ENCODE measurements at places on chromosomes 1 and 21. TPM values are rescaled to one million over a fixed set of nuclear protein-coding genes. Genes with fewer than 3 reads are reported as not detected.
A peak's percentile ranks its signal among the peaks of the same experiment; 100 is the strongest.

GRCh38 chr1:30743584-30744059, 14.0 kb downstream of the LAPTM5 start:
- no peak for DNase-seq

- DNase-seq = peak; percentile 67
Measured at GRCh38 chr1:94326329-94326728, 88.9 kb upstream of the ARHGAP29 start.

GRCh38 chr1:76496871-76497270, 370.4 kb upstream of the ST6GALNAC5 start:
- no peak for DNase-seq

DNA sequence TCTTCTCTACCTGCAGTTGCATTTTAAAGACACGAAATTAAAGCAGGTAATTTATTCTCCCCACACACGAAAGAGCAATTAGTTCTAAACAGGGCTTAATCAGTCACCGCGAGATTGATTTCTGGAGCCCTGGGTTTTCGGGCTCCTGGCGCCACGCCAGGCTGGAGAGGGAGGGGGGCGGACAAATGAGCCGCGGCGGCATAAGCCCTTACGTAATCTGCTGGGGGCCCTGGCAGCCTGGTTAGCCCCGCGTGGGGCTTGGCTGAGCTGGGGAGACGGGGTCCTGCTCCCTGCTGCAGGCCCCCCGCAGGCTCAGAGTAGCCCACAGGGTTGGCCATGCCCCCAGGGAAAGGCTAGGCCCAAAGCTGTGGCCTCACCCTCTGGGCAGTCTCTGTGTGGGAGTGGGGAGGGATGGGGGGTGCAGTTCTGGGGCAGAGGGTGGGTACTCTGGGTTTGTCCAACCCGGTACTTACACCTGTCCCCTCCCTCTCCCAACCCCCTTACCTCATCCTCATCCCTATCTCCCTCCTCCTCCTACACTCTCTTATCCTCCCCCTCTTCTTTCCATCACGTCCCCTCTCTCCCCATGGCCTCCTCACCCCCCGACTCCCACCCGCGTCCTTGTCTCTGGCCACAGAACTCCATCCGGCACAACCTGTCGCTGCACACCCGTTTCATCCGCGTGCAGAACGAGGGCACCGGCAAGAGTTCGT, 19.9 kb downstream of the FOXO6 start:
- no peak for DNase-seq

DNA sequence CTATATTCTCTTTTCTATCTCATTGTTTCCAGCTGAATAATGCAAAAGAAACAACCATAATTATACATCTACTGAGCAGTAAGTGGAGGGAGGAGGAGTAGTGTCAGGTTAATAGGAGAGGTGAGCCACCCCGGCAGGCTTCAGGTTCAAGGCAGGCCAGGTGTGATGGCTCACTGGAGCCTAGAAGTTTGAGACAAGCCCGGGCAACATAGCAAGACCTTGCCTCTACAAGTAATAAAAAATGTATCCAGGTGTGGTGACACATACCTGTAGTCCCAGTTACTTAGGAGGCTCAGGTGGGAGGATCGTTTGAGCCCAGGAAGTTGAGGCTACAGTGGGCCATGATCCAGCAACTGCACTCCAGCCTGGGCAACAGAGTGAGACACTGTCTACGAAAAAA, 1.9 kb upstream of the DIP2A start:
- DNase-seq = no peak

DNA sequence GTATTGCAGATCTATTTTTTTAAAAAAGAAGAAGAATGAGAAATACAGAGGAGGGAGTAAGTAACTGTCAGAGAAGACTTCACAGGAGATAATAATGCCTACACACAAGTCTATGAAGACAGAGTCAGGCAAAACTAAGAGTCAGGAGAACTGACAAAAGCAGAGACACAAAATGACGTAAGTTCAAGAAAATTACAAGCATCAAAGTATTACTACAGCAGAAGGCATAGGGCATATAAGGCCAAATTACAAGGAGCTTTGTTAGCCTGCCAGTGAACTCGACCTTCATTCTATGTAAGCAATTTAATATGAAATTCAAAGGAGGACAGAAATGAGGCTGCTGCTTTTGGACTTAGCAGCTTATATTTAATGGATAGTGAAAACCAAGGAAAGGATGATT, 23.7 kb downstream of the FAF1 start:
- no peak for DNase-seq

GRCh38 chr1:186750257-186750656, 70.0 kb upstream of the PTGS2 start:
- DNase-seq = no peak

GRCh38 chr21:41692185-41692565, 74.7 kb downstream of the RIPK4 start:
- DNase-seq = no peak

- peak; percentile 77 for DNase-seq
Measured at GRCh38 chr1:16009030-16009460, 5.0 kb downstream of the SRARP start.

- DNase-seq = peak; percentile 69
Measured at GRCh38 chr1:153404768-153405167, 11.6 kb upstream of the S100A7A start.

DNA sequence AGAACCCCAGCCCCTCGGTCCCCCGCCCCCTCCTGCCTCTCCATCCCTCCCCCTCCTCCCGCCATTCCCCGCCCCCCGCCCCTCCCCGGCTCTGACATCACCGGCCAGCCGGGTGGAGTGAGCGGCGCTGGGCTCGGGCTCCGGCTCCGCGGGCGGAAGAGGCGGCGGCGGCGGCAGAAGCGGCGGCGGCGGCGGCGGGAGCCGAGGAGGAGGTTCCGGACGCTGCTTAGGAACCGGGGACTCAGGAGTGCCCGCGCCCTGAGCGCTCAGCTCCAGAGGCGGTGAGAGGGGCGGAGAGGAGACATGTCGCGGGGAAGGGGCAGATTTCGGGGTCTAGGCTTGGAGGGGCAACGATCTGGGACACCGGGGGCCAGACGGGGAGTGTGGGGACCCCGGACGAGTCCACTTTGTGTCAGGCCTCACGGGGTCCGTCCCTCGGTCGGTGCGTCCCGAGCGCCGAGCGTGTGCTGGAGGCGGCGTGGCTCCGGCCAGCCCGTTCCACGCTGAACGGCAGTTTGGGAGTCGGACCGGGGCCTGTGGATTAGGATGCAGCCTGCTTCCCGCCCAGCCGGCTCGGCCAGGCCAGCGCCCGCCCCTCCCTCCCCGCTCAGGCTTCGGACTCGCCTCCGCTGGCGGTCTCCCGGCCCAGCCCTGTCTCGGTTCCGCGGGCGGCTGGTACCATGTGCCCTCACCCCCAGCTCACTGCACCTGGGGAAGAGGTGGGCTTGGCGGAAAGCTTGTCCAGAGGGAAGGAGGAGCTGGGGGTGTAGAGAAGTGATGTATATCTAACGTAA, at the start of gene PEA15:
Gene PEA15, plus strand, starts transcription at position 143 of the 794 bp plus-strand sequence. CDS start 6,161 bp downstream, outside the sequence.
- peak; percentile 82 for DNase-seq

GRCh38 chr1:153583976-153584375, 18.3 kb upstream of the S100A2 start:
- no peak for DNase-seq

DNA sequence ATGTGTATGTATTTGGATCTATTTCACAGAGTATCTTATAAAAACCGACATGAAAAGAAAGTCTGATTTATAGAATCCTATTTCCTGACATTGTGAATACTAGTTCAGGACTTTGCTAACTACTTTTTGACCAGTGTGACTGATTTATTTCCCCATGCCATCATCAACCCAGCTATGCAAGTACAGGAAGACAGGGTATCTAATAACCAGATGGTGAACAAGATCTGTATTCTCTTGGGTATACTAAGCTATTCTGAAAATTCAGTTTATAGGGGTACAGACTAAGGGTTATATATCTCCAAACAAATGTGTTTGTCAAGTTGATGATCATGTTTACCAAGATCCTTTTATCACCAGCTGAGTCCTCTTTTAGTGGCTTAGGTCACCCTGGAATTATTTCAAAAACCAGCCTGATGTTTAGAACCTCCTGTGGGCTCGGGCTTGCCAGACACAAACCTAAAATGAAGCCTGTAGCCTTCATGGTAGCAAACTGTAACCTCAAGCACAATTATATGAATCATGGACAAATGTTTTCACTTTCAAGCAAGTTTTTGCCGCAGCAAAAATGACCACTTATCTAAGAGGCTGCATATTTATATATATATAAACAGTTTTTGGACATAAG, 185.1 kb downstream of the FGGY start:
- no peak for DNase-seq

- DNase-seq = peak; percentile 46
Measured at GRCh38 chr1:212699104-212699624, 476 bp downstream of the BATF3 start.

DNA sequence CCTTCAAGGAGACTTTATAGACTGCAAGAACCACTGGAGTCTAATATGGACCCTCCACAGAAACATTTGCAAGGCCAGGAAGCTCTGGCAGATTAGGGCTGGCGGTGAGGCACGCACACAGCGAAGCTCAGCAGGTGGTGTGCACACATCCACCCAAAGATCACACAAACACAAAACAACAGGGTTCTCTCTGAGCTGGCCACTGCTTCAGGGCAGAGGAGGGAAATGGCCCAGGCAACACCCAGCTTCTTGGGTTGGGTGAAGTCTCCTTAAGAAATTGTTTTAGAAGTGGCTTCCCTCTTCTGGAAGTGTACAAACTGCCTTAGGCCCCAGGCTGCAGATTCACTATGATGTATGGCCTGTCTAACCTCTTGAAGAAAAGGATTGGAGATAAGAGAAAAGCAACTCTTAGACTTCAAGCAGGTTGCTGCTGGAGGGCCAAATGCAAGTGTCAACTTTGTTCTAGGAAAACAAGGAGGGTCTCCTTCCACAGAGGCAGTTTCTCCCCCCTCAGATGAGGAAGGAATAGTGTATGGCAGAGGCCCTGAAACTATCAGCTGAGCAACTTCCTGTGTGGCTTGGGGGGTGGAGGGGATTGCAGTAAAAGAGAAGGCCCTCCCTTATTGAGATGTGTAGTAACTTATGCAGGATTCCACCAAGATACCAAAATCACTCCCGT, 2.0 kb downstream of the RCSD1 start:
- DNase-seq = no peak

DNA sequence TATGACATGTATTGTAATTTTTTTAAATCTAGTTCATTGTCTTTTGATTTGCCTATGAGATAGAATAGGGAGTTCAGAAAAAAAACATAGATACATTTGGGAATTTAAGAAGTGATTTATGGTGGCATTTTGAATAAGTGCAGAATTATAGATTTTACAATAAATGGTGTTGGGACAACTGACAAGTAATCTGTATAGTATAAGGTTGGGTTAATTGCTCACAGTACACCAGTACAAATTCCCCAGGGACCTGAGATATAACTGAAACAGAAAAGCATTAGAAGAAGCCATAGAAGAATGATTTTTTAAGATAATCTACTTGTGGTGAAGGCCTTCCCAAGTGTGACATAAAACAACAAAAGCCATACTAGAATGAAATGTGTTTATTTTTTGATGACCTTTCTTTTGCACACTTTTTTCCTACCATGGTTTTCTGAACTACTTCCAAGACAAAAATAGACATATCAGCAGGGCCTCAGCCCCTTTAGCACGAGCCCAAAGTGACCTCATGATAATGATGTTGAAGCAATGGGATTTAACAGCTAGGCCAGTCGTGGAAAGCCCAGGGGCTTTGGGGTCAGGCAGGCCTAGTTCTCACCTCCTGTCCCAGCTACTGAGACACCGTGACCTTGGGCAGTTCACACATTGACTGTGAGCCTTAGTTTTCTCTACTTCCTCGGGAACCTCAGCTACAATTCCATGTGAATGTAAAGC, 87.4 kb downstream of the GREM2 start:
- no peak for DNase-seq

DNA sequence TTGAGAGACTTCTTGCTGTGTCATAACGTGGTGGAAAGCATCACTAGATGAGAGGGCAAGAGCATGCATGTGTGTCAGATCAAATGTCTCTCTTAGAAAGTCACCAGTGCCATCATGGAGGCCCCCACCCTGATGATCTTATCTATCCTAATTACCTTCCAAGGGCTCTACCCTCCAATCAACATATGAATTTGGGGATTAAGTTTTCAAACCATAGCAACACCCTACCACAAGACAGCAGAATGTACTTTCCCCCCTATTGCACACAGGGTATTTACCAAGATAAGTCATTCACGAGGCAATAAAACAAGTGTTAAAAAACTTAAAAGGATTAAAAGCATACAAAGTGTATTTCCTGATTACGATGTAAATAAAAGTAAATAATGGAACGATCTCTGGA, 515.6 kb downstream of the LMO4 start:
- DNase-seq = no peak

- no peak for DNase-seq
Measured at GRCh38 chr21:21463456-21463855, 465.2 kb downstream of the NCAM2 start.

DNA sequence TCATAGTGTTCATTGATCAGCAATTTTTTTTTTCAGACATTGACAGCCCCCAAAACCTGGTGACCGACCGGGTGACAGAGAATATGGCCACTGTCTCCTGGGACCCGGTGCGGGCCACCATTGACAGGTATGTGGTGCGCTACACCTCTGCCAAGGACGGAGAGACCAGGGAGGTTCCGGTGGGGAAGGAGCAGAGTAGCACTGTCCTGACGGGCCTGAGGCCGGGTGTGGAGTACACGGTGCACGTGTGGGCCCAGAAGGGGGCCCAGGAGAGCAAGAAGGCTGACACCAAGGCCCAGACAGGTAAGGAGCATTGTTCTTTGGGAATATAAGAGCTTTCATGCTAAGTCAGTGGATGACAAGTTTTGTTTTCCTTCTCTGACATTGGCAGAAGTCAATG, 49.3 kb downstream of the TNN start:
- DNase-seq = no peak

DNA sequence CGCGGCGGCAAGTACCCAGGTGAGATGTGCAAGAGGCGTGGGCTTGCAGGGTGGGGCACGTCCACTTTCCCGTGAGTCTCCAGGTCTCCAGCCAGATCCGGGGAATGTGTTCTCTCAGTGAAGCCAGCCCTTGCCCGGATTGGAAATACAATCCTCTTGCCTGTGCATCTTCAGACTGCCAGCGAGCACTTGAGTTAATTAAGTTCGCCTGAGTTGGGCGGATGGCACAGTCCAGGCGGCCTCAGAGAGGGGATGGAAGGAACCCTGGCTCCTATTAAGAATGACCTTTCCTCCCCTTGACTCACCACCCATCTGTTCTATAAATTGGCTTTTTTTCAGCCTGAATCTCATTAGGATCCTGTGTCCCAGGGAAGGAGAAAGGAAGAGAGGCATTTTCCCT, 33.3 kb upstream of the CNTN2 start:
- no peak for DNase-seq

GRCh38 chr1:215128504-215128903, 46.0 kb downstream of the KCNK2 start:
- no peak for DNase-seq

NTPCR gene
- 46.5 TPM for total RNA-seq

BCAN gene
- not detected for total RNA-seq

ZC3H11A gene
- 66.7 TPM for total RNA-seq

EPHA2 gene
- total RNA-seq = 37.8 TPM

TESK2 gene
- total RNA-seq = 11.9 TPM

CD1E gene
- not detected for total RNA-seq

NR5A2 gene
- 9.1 TPM for total RNA-seq

MYCL gene
- total RNA-seq = 7.2 TPM

AKR7A3 gene
- 2.8 TPM for total RNA-seq
